ENCODE measurements at places on chromosomes 4 and X.

DNA sequence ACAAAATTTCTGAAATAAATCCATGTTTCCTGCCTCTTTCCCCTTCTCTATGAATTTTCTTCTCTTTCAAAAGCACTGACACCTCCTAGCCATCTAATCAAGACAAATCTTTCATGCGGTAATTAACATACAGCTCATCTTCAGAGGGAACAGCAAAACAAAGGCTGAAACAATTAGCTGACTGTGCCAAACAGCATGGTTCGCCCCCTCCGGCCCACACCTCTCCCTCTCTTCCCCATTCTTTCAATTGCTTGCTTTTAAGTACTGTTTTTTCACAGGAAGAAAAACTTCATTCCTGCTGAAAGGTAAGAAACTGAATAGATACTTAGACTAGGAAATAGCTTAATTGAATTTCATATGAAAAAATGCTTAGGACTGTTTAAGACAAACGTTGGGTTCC lies 291.1 kb upstream of the NOCT start:
- DNase-seq: no peak

DNA sequence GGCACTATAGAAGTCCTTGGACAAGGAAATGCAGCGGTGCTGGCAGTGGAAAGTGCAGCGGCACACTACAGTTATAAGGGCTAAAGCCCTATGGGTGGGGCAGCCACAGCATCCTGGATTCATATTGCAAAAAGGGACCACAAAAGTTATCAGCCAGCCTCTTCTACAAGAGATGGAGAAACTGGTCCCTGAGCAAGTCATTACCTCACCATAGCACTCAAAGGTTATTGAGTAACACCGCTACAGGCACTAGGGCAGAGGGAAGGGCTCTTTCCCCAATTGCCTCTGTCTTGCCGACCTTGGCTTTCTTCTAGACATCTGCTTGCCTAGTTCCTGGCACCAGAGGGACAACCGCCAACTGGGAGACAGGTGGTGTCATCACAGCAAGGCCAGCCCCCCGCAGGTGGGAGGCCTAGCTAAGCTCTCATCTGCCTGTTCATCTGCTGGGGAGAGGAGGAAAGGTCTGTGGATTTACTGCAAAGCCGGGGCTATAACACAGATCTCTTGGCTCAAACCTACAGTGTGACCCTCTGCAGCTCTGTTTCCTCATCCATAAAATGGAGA lies 600.0 kb downstream of the BCOR start:
- DNase-seq: no peak

DNA sequence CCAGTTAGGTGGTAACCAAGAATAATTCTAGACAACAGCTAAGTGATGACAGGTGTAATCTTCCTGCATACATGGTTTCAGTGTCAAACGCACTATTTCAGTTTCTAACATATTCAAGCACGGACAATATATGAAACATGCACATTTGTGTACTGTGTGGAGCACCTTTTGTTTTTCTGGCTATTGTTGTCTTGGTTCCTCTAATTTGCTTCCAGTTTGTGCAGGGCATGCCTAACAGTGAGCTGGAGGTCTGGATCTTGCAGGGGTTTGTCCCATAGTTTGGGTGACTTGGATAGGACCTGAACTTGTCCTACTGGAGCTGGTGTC lies 70.5 kb upstream of the TBC1D9 start:
- DNase-seq: no peak

- no peak for DNase-seq
These were observed 833.1 kb downstream of the C4orf33 start for GRCh38 chr4:129929052-129929451.

GRCh38 chrX:115344885-115345614 lies 55.5 kb downstream of the LUZP4 start:
- DNase-seq: peak; percentile 90

- no peak for DNase-seq
These were observed 10.6 kb downstream of the NYX start for GRCh38 chrX:41457613-41458192.

Measured in left lobe of liver (tissue), 2 donors.